Trophoblast cell (in vitro differentiated cells and primary cell): ENCODE measurements at places on chromosomes 3 and 15.
A peak's percentile ranks its signal among the peaks of the same experiment; 100 is the strongest.

DNA sequence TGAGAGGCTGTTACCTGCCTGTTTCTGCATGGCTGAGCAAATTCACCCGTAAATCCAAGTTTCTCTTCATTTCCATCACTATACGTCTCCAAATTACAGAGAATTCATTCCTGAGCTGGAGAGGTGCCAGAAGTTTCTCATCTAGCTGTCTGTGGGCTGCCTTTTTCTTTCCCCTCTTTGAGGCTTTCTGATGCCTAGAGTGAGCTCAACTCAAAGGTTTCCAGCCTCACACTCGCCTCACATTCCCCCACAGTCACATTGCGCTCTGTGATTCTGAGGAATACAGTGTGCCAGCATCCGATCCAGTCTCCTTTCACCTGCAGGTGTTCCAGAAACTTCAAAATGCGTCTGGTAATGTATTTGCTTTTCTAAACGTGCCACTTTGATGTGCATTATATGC lies 267.2 kb downstream of the MFSD1 start:
- no peak for DNase-seq

DNA sequence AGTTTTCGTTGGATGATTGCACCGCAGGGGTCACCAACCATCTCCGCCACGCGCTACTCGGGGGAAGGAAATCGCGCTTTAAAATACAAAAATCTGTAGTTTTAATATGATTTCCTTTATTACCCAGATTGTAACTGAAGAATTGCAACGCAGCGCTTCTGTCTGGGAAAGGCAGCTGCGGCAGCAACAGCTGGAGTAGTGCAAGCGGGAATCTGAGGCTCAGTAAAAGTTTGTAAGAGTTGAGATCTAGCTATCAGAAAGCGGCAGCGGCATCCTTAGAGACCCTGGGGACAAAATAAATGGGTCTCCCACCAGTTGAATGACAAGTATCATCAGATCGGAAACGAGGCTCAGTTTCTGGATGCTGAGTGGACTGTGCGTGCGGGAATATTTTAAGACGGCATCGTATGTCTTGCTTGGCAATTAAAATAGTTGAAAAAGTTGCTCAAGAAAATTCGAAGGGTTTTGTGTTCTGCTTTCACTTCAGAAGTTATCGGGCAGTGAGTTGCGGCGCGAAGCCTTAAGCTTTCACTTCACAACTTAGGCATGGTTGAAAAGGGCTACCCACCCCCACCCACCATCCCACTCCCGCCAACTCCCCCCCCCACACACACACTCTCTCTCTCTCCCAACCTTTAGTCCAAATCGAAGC lies 2.7 kb downstream of the MECOM start:
- DNase-seq = no peak

DNA sequence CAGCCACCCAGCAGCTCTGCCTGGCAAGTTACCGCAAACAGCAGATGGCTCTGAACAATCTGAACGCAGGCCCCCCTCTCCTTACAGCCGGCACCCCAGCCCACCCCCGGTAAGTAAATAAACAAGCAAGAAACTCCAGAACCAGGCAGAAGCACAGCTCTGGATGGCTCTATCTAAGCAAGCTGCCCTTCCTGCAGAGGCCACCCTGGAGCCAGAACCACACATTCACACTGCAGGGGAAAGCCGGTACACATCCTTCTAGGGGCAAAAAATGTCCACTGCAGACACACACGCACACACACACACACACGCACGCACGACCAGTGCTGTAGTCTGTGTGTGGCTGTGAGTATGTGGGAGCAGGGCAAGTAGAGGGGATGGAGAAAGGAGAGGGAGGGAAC lies 63.9 kb downstream of the ADCY5 start:
- no peak for DNase-seq

GRCh38 chr3:71356265-71356664 lies 227.3 kb downstream of the FOXP1 start:
- DNase-seq = peak; percentile 15

- no peak for DNase-seq
Measured at GRCh38 chr15:70318594-70319465, 221.1 kb upstream of the TLE3 start.

GRCh38 chr3:139935866-139936817 lies 1.2 kb downstream of the CLSTN2 start:
- no peak for DNase-seq

DNA sequence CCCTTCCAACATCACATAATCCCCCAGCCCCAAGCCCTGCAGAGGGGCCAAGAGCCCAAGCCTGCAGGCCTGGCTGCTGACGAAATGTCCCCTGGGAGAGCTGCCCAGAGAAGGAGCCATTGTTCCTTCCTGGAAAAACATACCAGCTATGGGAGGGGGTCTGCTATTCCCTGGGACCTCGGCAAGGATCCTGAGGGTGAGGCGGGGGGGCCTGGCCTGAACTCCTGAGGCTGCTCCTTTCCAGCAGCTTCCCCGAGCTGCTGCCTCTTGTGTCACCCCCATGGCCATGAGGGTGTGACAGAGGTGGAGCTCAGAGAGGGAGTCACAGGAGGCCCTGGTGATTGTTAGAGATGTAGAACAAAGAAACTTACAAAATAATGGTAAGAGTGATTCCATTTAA lies 12.9 kb downstream of the LOXL1 start:
- no peak for DNase-seq

DNA sequence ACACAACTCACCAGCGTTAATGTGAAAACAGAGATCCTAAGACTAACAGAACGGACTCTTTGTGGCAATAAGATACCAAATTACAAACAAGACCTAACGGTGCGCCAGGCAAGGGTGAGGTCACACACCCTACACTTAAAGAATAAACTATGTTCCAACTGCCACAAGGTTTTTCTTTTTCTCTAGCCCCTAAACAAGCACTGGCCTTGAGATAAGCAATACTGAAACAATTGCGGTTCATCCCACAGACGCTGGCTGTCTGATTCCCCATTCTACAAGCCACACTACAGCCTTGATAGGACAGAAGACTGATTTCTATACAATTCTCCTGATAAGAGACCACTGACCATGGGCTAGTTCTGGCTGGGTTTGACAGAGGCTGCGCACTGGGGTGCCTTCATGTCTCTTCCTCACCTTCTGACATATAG lies 20.5 kb upstream of the LIMD1 start:
- DNase-seq = no peak

DNA sequence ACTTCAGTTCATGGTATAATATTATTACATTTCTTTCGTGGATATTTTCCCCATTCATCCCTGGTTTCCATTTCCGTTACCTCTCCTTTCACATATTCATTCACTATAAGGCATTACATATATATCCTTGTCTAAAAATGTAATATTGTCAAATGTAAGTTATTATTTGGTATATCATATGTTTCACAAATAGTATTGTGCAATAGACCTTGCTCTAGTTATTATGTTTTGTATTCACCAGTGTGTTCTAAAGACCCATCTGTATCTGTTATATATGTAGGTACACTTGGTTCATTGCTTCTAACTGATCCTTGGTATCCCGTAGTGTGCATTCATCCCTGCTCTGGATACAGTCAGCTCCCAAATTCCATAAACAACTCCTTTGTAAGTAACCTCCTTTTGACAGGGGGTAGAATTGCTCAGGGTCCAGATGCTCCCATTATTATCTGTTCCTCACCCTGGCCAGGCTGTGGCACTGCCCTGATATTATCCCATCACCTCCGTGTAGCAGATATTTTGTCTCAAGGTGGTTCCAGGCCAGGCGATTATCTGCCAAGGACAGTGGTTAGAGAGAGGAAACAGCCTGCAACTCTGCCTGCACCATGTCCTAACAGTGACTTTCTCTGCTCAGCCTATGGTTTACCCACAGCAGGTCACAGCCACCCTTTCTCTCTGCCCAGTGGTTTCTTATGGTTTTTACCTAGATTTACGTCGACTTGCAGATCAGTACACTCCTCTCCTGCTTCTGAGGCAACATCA lies 29.2 kb downstream of the PAQR9 start:
- no peak for DNase-seq

GRCh38 chr3:16058521-16058920 lies 116.0 kb upstream of the GALNT15 start:
- no peak for DNase-seq

GRCh38 chr3:64518950-64519349 lies 168.8 kb downstream of the ADAMTS9 start:
- DNase-seq = no peak

GRCh38 chr15:52730173-52730572 lies 51.0 kb upstream of the ATOSA start:
- peak; percentile 28 for DNase-seq

DNA sequence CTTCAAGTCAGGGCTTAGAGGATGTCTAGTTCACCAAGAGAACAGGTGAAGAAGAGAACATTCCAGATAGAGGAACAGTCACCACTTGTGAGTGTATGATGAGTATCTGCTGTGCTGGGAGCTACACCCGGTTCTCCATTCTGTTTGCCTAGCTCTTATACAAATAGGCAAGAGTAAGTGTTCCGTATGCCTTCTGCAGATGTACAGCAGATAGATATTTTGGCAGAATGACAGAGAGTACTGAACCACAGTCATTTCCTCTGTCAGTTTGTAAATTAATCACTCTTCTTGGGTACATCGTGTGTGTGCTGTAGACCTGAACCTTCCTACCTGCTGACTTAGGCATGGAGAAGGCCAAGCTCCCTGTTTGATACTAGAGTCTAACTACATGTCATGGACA lies 108.3 kb upstream of the CTDSPL start:
- no peak for DNase-seq

DNA sequence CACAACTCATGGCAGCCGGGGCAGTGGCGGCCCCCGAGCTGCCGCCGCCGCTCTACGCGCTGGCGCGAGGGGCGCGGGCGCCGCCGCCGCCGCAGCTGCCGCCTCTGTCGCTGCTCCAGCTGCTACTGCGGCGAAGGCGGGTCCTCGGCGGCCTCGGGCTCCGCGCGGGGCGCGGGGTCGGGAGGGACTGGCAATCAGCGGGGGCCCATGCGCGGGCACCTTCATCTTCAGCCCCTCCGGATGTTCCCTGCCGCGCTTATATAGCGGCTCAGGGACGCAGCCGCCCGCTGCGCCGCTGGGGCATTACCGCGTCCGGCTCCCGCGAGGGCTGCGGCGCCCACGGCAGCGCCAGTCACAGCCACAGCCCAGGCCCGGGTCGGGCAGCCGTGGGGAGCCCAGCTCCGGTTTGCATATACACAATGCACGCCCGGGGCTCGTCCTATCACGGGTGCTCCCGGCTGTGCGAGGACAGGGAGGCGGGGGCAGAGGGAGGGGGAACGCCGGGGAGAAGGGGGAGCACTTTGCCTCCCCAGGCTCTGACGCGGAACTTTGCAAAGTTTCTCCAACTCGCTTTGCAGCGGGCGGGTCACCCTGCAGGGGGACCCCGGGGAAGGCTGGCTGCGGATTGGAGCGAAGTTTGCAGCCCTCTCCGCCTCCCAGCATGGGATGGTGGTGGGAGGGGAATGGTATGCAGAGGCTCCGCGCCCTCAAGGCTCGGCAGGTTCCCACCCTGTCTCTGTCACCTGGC lies at the start of gene VGLL3:
VGLL3 (minus strand) TSS at position 416 of the 748 bp plus-strand sequence; CDS start at position 10, 406 bp downstream.
- peak; percentile 78 for DNase-seq

DNA sequence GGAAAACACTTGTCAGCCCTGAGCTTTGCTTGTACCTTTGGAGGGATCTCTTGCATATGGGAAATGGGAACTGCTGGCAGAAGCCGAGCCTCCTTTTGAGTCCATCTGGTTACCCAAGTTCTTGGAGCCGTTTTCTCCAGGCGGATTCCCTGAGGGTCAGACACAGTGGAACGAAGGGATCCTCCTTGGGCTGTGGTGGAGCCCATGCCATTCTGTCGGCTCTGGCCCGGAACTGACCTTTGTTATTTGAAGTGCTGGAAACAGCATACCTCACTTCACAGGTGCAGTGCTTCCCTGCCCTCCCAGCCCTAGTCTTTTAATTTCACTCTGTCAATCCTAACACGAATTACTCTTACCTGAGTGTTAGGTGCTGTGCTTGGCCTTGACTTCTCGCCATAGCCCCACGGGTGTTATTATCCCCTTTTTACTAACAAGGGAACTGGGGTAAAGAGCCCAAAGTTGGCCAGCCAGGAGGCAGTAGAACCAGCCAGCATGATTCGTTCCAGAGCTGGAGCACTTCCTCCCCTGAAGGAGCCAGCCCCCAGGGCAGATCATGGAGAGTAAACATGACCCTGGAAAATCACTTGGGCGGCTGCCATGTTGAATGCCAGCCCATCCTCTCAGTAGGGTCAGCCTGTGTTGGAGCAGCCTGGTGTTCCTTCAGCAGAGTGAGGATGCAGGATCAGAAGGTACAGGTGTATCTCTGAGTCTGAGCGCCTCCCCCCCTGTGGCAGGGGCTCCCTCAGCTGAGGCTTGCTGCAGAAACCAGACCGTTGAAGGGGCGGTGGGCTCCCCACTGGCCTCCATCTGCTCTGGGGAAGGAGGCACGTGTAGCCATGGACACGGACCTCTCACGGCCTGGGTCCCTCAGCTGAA lies 143.2 kb downstream of the DNAJB8 start:
- no peak for DNase-seq

GRCh38 chr3:67712259-67712658 lies 57.8 kb upstream of the SUCLG2 start:
- DNase-seq = no peak

DNA sequence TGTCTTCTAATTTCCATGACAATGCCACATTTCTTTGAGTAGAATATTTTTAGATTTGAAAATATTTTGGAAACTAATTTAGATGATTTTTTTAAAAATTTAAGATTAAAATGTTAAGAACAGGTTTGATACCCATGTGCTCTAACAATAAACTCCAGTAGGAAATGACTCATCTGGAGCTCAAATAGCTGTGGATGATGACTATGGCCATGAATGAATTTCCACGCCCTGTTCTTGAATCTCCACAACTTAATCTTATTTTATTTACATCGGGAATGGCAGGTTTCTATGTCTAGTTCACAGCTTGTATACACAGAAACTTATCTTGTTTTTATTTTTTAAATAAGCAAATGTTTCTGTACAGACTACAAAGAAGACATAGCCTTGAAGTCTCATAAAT lies 726.8 kb downstream of the NAALADL2 start:
- DNase-seq = no peak

DNA sequence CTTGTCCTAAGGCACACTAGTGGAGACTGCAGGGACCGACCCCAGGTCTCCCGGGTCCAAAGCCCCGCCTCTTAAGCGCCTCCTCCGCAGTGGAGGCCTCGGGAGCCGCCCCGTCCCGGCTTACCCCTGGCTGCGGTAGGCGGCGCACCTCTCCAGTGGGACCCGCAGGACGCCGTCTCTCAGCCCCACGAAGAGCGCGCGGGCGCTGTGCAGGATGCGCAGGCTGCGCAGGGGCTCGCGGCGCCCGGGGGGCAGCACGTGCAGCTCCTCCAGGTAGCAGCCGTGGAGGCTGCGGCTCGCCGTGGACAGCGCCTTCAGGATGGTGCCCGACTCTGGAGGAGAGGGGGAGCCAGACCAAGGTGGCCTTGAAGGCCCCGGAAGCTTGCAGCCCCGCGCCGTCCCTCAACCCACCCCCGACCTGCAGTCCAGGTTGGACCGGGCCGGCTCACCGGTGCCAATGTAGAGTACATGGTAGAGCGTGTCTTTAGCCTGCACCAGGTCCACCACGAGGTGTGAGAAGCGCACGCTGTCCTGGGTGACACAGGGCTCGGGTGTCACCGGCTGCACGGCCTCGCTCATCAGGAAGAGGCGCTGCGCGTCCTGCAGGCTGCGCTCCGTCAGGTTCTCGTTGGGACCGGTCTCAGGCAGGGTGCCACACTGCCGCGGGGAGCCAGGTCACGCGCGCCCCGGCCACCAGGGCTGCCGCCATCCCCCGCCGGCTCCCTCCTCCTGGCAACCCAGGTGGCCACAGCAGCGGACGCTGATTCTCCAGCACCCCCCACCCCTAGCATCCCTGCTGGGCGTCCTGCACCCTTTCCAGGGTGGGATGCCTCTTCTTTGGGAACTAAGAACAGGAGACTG lies 105.5 kb downstream of the SEMA5B start:
- DNase-seq = peak; percentile 49

GRCh38 chr15:87207990-87208580 lies 1048.5 kb downstream of the NTRK3 start:
- peak; percentile 64 for DNase-seq

- DNase-seq = peak; percentile 95
Measured at GRCh38 chr3:13301286-13301987, 118.7 kb downstream of the NUP210 start.
